ENCODE measurements at places on chromosomes 4 and X.

- DNase-seq: no peak
These were observed 17.1 kb downstream of the RCHY1 start for GRCh38 chr4:75497133-75497532.

- DNase-seq: no peak
These were observed 10.9 kb upstream of the PORCN start for GRCh38 chrX:48497871-48498270.

- DNase-seq: no peak
These were observed 644.5 kb upstream of the ATOH1 start for GRCh38 chr4:93184053-93184452.

GRCh38 chrX:25204182-25204581 lies 188.4 kb upstream of the ARX start:
- DNase-seq: no peak

DNA sequence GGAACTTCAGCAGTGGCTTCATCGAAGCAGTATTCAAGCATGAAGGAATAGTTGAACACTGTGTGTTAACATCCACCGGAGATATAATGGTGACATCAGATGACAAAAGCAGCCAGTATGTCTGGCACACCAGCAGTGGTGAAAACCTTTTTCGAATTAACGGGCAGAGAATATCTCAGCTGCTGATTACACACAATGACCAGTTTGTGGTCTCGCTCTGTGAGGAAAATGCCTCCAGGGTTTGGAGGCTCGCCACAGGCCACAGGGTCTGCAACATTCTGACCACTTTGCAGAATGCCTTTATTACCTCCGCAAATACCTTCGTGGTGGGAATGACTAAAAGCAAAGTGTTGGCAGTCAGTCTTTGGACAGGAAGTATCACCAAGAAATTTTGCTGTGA lies 201.5 kb downstream of the NWD2 start:
- no peak for DNase-seq
